ENCODE measurements at places on chromosomes 1 and 21. TPM values are rescaled to one million over a fixed set of nuclear protein-coding genes. Genes with fewer than 3 reads are reported as not detected.

ZBTB37 gene
- total RNA-seq, result 8.7 TPM

SH2D5 gene
- total RNA-seq, result 0.23 TPM

EPHB2 gene
- total RNA-seq, result not detected

FALEC gene
- total RNA-seq, result not detected

- peak; percentile 88 for DNase-seq
Measured at GRCh38 chr1:206658264-206658980, 23.1 kb downstream of the DYRK3 start.

- DNase-seq, result no peak
Measured at GRCh38 chr1:232837087-232837486, 31.9 kb downstream of the MAP10 start.

- DNase-seq, result no peak
Measured at GRCh38 chr1:234505769-234506102, 26.8 kb upstream of the TARBP1 start.

DNA sequence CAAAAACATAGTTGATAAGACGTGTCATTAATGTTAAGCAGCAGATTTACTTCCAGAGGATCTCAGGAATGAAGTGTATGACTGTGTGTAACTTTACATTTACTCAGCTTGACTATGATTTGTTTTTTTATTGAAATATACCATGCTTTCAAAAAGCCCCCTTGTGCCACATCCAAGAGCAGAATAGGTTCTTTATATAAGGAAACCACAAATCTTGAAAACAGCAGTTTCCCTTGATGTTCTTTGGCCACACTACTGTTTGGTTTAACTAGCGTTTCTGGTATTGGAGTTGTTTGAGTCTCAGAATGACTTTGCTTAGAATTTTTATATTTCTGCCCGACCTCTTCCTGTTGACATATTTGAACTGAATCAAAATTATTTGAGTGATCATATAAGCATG is 25.0 kb downstream of the LRRC8C start:
- DNase-seq, result peak; percentile 83

GRCh38 chr21:31713973-31714740 is 17.8 kb downstream of the SCAF4 start:
- DNase-seq, result no peak

DNA sequence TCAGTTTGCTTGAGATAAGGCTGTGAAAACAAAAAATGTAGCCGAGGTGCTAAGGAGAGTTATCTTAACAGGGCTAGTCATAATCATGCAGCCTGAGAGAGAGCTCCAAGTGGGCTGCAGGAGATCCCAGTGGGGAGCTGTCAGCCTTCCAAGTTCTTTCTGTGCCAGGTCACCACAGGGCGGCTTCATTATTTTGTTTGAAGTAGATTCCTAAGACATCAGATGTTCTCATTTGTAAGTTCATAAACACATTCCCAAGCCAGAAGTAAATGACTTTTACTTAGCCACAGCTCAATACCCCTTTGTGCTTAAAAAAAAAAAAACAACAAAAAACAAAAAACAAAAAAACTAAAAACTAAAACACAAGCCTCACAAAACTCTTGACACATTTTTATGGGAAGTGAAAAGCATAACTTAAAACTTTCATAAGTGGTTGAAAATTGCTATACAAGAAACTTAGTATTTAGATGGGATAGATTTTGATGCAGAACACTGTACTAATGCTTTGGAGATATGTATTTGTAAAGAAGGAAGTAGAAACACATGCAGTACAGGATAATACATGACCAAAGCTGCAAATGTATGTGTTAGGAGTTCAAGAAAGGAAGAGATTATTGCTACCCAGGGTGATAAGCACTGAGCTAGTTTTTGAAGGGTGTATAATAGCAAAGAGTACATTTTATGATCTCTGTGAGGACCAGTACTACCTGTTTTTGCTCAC is 8.6 kb downstream of the CDC14A start:
- no peak for DNase-seq

DNA sequence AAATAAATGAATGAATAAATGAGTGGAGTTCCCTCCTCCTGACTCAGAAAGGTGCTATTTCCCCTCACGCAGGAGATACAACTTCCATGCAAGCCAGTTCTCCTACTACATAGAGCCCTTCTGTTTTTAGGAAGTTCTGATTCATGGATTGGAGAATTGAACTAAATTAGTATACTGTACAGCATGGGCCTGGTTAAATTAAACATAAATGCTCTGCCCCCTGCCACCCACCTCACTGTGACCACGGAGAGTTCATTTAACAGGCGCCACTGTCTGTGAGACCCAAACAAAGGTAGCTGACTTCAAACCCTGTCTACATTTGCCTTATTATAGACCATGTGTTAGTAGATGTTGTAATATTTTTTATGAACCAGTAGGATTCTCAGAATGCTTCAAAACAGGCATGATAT is 9.1 kb upstream of the IRF2BP2 start:
- DNase-seq, result no peak

All from activated CD4-positive, alpha-beta T cell treated with anti-CD3 and anti-CD28 coated beads, Interleukin-2, amount 10 ng/mL, durations not matched to agents 24 days and 14 days (primary cell).